ENCODE measurements at places on chromosomes 5 and 9. TPM values are rescaled to one million over a fixed set of nuclear protein-coding genes. Genes with fewer than 3 reads are reported as not detected.

The NPR3 gene
- 2.0 TPM for total RNA-seq

The CNTFR gene
- total RNA-seq = 0.42 TPM

The RNF183 gene
- 0.21 TPM for total RNA-seq

The ALDOB gene
- total RNA-seq = not detected

The SLC34A3 gene
- 0.14 TPM for total RNA-seq

The TEK gene
- under 0.01 TPM for total RNA-seq

The EGFLAM gene
- not detected for total RNA-seq

The CTSV gene
- total RNA-seq = 45.5 TPM

The MCTP1 gene
- 1.3 TPM for total RNA-seq

The FAM120A gene
- 59.6 TPM for total RNA-seq

The SLC4A9 gene
- not detected for total RNA-seq

The SLC27A6 gene
- 0.35 TPM for total RNA-seq

The GFPT2 gene
- total RNA-seq = 3.9 TPM

The C5orf47 gene
- not detected for total RNA-seq

Measured in airway epithelial cell (primary cell).